ENCODE measurements at places on chromosomes 5 and 9. TPM values are rescaled to one million over a fixed set of nuclear protein-coding genes. Genes with fewer than 3 reads are reported as not detected.

Gene DMRT3
- polyA plus RNA-seq, result 0.05 TPM

Gene MSMP
- polyA plus RNA-seq, result not detected

Gene SYNPO
- polyA plus RNA-seq, result 59.7 TPM

Gene MYMK
- not detected for polyA plus RNA-seq
